ENCODE measurements at places on chromosomes 3 and 15.
A peak's percentile ranks its signal among the peaks of the same experiment; 100 is the strongest.

DNA sequence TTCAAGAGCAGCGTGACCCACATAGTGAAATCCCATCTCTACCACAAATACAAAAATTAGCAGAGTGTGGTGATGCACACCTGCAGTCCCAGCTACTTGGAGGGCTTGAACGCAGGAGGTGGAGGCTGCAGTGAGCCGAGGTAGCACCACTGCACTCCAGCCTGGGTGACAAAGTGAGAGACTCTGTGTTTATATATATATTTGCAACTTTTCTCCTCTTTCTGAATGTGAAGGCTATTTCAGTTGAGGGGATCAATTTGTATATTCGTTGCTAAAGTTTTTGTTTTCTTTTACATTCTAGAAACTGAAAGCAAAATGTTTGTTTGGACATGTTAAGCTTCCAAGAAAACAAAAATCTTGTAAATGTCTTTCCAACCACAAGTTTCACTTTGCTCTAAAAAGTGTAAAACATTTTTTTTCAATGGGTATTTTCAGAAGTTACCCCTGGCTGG, 29.8 kb upstream of the FAM98B start:
- no peak for DNase-seq

GRCh38 chr3:194050782-194051320, 85.1 kb upstream of the HES1 start:
- DNase-seq: no peak

GRCh38 chr15:67882487-67883233, 42.8 kb upstream of the RNU6-1 start:
- peak; percentile 33 for DNase-seq

GRCh38 chr3:38224357-38224756, 41.3 kb upstream of the SLC22A13 start:
- no peak for DNase-seq

GRCh38 chr3:194974468-194975135, 288.9 kb downstream of the FAM43A start:
- no peak for DNase-seq

- no peak for DNase-seq
Measured at GRCh38 chr3:177385186-177385585, 187.9 kb upstream of the TBL1XR1 start.

- no peak for DNase-seq
Measured at GRCh38 chr3:195908694-195909581, 587 bp upstream of the TNK2 start.

DNA sequence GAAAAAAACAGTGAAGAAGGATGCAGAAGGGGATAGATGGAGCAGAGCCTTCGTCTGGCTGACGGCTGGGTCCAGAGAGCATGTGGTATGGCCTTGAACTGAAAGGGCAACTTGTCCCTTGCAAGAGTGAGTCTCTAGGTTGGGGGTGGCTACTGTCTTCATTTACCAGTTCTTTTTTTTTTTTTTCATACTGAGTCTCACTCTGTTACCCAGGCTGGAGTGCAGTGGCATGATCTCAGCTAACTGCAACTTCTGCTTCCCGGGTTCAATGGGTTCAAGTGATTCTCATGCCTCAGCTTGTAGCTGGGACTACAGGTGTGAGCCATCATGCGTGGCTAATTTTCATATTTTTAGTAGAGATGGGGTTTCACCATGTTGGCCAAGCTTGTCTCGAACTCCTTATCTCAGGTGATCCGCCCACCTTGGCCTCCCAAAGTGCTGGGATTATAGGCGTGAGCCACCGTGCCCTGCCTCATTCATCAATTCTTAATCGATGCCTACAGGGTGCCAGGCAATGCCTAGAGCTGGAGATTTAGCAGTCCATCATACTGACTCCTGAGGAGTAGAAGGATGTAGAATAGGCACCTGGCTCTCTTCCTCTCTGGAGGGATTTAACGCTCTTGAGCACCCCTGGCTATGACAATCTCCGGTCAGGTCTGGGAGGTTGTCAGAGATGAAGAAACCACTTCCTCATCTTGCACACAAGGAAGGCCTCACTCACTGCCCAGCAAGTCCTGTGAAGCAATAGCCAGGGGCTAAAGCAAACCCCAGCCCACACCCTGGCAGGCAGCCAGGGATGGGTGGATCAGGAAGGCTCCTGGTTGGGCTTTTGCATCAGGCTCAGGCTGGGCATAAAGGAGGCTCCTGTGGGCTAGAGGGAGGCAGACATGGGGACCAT, at the start of gene CAMP:
Gene CAMP (plus strand): TSS at position 880 of the 898 bp plus-strand sequence. CDS start 17 bp downstream, at position 897.
- peak; percentile 97 for DNase-seq

GRCh38 chr3:8557298-8557697, 55.7 kb downstream of the LMCD1 start:
- DNase-seq: no peak

DNA sequence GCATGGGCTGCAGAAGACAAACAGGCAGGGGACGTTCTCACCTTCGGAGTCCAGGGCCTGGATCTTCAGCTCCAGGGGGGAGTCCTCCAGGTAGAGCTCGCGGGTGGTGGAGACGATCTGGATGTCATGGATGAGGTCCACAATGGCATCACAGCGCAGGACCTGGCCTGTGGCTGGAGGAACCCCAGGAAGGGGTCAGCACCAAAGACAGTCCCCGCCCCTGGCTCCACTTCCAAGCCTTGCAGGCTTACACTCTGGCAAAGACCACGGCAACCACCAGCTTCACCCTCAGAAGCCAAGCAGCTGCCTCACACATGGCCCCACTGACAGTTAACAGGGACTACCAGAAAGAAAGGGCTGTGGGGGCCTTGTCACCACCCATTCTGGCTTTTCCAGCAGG, 22.8 kb downstream of the NUP210 start:
- no peak for DNase-seq

GRCh38 chr15:39781147-39781966, 1.3 kb downstream of the FSIP1 start:
- no peak for DNase-seq

DNA sequence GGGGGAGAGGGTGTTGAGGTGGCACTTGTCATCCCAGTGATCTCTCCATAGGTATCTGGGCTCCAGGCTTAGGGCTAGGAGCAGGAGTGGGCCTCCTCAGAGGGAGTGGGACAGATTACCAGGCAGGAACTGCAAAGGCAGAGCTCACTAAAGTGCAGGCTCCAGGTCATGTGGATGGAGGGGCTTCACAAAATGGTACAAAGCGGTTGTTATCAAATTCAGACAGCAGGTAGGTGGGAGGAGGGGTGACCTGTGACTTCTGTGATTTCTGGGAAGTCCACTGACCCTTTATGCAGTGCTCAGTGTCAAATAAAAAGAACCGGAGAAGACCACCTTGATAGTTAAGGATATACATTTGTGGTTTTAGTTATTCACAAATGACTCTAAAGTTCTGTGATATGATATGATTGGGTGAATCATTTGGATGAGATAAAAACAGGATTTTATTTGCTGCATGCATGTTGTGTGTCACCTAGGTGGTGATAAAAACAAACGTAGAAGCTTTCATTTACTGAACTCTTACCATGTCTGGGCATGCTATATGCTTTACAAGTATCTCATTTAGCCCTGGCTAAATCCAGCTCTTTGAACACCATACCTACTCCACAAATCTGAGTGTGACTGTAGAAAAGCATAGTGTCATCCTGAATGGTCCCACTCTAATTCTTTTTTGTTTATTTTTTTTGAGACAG, 20.2 kb downstream of the ST6GAL1 start:
- DNase-seq: peak; percentile 80

GRCh38 chr3:140332131-140332530, 345.7 kb upstream of the TRIM42 start:
- no peak for DNase-seq

- DNase-seq: no peak
Measured at GRCh38 chr15:59609730-59610712, 1.6 kb upstream of the GCNT3 start.

GRCh38 chr3:37607604-37608003, 254.1 kb upstream of the CTDSPL start:
- no peak for DNase-seq

GRCh38 chr3:44915702-44916438, 41.5 kb downstream of the TGM4 start:
- DNase-seq: no peak

DNA sequence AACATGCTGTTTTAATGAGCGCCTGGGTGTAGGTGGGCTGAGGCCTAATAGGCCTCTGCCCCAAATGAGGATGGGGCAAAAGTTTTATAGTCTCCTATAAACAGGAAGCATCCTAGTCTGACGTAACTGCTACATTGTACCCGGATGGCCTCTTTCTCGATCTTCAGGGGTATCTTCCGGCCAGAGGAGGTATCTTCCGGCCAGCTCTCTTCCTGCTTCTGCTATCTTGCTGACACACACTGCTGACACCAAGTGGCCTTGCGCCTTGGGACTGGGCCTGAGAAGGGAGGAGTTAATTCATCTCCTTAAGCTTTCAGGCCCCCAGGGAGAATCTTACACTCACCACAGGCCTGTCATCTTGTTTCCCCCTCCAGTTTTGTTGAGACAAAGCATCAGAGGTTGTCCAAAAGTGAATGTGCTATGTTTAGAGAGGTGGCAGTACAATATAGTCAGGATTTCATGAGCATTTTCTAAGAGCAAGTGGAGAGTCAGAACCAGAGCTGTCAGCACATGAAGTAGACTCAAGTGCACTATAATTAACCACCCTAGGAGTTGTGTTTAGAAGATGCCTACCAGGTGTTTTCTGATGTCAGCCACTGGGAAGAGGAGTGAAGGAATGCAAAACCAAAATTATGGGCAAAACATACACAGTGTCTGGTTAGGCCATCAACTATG, 15.6 kb upstream of the IGSF10 start:
- DNase-seq: no peak

- DNase-seq: peak; percentile 61
Measured at GRCh38 chr3:66224220-66224619, 3.4 kb downstream of the SLC25A26 start.

DNA sequence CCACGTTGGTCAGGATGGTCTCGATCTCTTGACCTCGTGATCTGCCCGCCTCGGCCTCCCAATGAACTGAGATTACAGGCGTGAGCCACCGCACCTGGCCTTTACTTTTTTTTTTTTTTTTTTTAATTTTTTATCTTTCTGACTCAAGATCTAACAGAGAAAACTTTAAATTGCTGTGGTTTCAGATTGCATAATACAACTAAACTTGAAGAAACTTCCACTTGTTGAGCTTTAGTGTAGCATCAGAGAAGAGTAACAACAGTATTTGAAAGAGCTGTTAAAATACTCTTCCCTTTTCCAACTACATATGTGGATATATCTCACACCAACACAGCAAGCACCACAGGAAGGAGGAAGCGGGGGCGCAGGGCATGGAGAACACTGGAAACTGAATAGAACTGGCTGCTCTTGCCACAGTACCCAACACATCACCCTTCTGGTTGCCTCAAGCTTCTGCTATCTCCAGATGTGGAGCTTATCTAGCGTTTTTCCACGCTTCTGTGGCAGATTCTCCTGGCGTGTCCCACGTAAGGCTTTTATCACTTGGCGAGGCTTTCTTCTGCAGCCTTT, 45.4 kb downstream of the MAP6D1 start:
- DNase-seq: no peak

Data from bronchial epithelial cell (primary cell).